Suprapubic skin (tissue), 4 donors: ENCODE measurements at places on chromosomes 5 and 9. TPM values are rescaled to one million over a fixed set of nuclear protein-coding genes. Genes with fewer than 3 reads are reported as not detected.
A peak's percentile ranks its signal among the peaks of the same experiment; 100 is the strongest.

DNA sequence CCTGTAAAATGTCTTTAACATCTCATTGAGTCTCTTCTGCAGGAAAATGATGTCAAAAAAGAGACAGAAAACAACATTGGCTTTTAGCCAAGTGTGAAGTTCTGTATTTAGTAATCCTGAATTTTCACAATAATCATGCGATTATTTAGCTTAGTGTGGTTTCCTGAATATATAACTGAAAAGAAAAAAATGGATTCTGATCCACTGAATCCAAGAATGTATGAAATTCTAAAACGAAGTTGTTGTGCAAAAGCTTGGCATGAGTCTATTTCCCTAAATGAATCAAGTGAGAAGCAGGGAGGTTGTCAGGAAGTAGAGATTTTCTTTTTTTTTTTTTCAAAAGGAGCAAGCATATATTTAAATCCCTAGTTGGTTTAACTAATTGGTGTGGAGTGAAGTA is 145.9 kb upstream of the CDH6 start:
- no peak for DNase-seq

GRCh38 chr9:8644571-8644970 is 845.0 kb upstream of the DMAC1 start:
- no peak for DNase-seq

DNA sequence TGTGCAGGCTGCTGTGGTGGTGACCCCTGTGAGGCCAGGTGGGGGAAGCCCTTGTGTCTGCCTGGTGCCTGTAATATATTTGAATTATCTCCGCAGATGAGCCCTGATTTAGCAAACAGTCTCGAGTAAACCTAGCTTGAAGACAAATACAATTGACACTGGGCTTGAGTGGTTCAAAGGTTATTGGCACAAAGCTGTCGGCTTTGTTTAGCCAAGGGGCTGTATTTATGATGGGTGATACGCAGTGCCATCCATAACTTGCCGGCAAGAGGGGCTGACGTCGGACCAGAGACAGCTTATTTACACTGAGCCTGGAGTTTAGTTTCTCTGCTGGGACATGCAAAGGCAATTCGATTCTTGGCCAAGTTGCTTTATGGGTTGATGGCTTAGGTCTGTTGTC is 20.0 kb upstream of the PITX1 start:
- DNase-seq, result no peak

The OR2V2 gene
- not detected for total RNA-seq

GRCh38 chr5:81247441-81247972 is 14.4 kb downstream of the CKMT2 start:
- DNase-seq, result no peak

DNA sequence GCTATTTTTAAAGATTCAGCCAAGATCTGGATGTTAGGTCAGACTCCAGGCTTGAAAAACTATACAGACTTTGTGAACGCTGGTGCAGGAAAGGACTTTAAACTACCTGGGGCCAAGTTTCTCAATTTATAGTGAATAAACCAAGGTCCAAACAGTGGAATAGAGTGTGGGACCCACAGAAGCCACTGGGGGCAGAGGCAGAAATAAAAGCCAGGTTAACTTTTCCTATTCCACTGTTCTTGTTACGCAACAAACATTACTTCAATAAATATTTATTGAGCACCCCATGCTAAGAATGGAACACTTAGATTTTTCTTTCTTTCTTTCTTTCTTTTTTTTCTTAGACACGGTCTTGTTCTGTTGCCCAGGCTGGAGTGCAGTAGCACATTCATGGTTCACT is 11.0 kb upstream of the HAVCR1 start:
- DNase-seq, result no peak

DNA sequence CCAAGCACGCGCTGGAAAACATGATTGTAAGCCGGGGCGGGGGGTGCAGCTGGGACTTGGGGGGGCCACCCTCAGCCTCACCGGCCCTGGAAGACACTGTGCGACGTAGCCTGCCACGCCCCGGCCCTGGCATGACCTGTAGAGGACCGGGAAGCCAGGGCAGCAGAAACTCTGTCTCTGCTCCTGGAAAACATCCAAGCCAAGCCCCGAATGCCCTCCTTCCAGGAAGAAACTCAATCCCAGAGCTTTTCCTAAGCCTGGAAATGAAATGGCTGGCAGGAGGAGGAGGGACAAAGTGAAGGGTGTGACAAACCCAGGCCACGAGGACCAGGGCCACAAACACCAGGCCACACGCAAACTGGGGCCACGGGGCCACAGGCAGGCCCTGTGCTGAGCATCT is 55.4 kb downstream of the KCNT1 start:
- DNase-seq, result no peak

DNA sequence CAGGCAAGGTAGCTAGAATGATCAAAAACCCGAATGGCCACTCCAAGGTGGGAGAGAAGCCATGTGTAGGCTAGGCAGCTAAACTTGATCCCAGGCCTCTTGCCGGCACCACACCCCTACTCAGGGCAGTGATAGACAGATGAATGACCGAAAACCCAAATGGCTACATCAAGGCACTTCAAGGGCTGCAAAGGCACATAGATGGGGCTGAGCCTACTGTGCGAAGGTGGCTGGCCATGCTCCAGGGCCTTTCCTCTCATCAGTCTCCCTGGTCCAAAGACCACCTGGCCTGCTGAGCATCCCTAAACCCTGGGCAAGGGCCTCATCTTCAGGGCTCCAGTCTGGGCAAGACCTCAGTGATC is 3.7 kb upstream of the TIFAB start:
- DNase-seq, result peak; percentile 50

DNA sequence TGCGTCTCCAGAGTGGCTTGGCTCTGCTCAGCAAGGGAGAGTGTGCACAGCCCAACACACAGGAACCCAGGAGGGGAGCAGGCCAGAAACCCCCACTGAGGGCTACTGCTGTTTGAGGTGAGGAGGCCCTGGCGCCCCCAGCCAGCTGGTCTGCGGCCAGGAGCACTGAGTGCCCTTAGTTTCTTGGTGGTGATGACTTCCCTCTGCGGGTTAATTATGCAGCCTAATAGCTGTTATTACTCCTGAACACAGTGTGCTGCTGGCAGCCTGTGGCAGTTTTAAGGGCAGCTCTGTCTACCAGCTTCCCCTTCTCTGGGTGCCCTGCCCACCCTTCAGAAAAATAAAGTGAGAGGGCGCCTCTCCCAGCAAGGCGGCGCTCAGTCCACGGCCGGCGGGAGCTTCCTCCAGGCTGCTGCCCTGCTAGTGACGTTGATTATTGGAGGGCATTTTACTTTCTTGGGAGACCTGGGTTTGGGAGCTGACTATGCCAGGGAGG is 19.2 kb downstream of the GADD45G start:
- DNase-seq, result no peak

The PCDHA9 gene
- total RNA-seq, result 0.19 TPM

The ANKRD31 gene
- total RNA-seq, result 0.21 TPM

- DNase-seq, result no peak
These were observed 23.4 kb downstream of the NREP start for GRCh38 chr5:111733571-111733970.

DNA sequence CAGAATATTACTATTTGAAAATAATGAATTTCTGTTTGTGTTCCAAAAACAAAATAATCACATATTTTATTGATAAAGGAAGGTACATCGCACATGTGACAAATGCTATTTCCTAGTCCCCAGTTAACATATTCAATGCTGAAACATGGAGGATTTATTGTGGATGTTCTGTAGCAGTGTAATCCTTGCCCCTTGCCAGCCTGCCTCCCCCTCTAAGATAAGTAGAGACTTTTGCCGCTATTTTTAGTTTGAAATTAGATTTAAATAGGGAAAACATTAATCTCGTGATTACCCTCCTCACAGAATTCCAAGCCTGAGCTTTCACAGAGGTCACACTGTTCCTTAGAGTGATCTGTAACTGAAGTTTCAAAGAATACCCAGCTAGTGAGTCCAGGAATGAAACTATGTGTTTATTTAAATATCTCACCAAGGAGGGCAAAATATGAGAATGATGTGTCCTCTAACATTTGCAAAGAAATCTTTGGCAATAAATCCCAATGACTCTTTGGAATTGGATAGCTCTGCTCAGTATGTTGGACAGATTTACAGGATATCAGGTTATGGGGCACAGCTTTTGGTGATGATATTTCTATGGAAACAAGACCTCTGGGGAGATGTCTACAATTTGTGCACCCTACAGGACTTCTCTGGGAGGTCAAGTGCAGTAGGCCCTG is 17.3 kb downstream of the CTXN3 start:
- no peak for DNase-seq

The SHC3 gene
- total RNA-seq, result 6.0 TPM

- no peak for DNase-seq
These were observed 326.0 kb upstream of the FTMT start for GRCh38 chr5:121525706-121526105.

The CACFD1 gene
- 11.6 TPM for total RNA-seq

DNA sequence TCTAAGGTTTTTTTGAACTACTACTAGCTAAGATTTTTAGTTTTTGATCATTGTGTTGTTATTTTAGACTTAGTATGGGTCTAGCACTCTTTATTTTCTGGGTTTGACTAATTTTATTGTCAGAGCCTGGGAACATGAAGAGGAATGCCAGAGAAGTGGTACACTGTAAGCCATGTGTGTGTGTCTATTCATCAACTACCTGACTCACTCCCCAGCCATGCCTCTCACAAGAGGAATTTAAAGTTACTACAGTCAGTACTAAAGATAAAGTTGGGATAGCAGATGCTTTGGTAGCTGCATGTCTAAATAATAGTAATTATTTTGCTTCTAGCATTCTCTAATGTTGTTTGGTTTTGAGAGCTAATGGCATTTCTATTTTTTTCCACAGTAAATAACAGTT is 264.8 kb downstream of the CSNK1G3 start:
- no peak for DNase-seq

DNA sequence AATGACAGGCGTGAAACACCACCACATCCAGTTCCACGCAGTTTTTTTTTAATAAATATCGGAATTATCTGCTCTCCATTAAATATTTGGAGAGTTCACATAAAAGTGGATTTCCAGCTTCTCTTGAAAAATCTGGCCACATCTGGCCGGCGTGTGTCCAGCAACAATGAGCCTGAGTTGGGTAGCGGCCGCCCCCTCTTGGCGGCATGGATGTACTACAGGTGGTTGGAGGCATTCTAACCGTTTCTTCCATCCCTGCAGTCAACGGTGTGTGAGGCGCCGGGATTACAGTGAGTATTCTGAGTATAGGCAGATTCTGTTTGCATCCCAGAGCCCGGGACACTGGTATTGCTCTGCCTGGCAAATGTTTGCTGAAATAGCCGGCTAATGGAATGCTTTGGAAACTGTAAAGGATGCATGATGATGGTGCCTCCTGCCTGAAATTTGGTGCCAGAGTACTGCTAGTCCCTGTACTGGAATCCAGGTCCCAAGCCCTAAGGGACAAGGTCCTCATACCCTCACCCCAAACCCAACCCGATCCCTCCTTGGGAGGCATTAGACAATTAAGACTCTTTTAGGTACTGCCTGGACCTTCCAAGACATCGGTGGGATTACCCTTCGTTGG is 13.6 kb upstream of the GM2A start:
- peak; percentile 89 for DNase-seq

- no peak for DNase-seq
These were observed 762.8 kb upstream of the GRAMD2B start for GRCh38 chr5:125660231-125660895.

DNA sequence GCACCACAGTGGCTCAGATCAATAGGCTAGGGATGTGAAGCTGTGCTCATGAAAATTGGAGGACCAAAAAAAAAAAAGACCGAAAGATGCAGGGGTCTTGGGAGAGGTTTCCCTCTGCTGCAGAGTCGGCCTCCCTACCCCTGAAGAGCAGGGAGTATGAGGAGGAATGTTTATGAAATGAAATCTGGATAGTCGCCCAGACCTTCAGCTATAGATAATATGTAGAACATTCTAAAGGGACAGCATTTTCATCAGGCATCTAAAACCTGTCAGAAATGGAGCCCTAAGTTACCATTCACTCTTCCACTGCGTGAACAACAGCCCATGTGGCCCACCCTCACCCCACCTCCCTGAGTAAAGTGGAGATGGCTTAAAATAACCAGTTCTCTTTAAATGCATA is 122.9 kb downstream of the TMEM174 start:
- no peak for DNase-seq

DNA sequence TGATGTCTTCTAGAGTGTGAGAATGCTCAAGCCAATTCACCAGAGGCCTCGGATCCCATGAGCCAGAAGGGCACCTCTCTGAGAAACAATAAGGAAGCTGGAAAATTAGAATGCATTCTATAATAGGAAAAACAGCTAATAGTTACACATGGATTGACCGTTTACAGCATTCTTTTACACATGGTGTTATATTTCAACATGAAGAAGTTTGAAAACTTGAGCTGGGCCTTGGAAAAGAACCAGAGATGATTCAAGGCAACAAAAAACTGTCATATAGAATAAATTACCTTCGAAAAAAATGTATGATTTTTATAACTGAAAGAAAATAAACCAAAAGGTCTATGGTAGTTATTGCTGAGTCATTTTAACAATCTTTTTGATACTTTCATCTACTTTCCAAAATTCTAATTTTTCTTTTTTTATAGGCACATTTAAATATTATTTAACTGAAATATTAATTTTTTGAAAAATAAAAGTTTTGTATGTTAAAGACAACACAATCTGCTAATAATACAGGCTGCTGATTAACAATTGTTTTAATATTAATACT is 6.2 kb downstream of the SH3TC2 start:
- no peak for DNase-seq

GRCh38 chr5:1793966-1794900 is 5.4 kb downstream of the MRPL36 start:
- DNase-seq, result peak; percentile 76

GRCh38 chr9:131707050-131707449 is 32.8 kb downstream of the RAPGEF1 start:
- DNase-seq, result no peak
